ENCODE measurements at places on chromosomes 1 and 21.

- DNase-seq = no peak
Observed at GRCh38 chr1:19257178-19257914, 5.7 kb downstream of the MRTO4 start.

DNA sequence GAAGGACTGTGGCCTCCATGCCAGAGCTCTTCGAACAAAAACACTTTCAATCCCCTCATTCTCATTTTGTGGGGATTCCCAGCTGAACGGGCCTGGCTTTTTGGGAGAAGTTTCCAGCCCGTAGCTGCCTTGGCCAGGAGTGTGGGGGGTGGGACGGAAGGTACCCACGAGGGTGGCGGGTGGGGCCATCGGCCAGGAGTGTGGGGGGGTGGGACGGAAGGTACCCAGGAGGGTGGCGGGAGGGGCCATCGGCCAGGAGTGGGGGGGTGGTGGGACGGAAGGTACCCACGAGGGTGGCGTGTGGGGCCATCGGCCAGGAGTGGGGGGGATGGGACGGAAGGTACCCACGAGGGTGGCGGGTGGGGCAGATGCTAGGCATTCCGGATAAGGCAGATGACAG, 71.7 kb upstream of the ZBTB18 start:
- DNase-seq = no peak

DNA sequence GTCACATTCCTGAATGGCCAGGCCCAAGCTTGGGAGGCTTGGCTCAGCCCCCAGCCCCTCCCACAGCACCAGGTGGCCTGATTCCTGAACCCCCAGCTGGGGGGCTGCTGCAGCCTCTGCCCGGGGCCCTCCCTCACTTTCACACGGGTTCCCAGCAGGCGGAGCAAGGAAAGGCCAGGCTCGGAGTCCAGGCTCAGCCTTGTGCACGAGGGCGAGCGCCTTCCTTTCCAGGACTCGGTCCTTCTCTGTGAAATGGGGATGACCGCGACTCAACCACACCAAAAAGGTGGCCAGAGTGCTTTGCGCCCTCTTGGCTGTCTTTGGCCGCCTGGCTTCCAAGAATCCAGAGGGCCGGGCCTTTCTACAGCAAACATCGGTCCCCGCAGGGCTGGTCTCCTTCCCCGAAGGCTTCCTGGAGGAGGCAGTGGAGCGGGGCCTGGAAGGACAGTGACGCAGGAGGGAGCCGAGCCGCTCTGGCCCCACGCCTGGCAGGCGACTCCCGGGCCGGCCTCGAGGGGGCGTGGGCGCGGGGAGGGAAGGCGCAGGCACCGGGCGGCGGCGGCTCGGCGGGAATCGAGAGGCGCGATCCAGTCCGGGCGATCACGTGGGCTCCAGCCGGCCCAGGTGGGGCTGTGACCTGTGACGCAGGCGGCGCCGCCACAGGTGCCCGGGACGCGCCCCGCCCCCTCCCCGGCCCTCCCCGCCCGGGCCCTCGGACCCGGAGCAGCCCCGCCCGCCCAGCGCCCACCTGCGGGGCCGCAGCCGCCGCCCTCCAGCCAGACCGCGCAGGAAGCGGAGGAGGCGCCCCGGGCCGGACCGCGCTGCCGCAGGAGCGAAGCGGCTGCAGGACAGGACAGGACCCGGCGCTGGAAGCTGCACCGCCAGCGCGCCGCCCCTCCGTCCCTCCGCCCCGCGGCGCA, at the start of gene ARHGEF16:
Gene ARHGEF16 (plus strand): TSS at position 775 of the 920 bp plus-strand sequence. CDS start 8,420 bp downstream, outside the sequence.
- DNase-seq = peak; percentile 67

- DNase-seq = peak; percentile 89
Observed at GRCh38 chr1:203278885-203279406, 26.4 kb upstream of the BTG2 start.

Measured in aorta (tissue), 5 donors.